ENCODE measurements at places on chromosomes 5 and 9.
A peak's percentile ranks its signal among the peaks of the same experiment; 100 is the strongest.

- no peak for DNase-seq
Observed at GRCh38 chr5:95219411-95219810, 65.5 kb downstream of the MCTP1 start.

DNA sequence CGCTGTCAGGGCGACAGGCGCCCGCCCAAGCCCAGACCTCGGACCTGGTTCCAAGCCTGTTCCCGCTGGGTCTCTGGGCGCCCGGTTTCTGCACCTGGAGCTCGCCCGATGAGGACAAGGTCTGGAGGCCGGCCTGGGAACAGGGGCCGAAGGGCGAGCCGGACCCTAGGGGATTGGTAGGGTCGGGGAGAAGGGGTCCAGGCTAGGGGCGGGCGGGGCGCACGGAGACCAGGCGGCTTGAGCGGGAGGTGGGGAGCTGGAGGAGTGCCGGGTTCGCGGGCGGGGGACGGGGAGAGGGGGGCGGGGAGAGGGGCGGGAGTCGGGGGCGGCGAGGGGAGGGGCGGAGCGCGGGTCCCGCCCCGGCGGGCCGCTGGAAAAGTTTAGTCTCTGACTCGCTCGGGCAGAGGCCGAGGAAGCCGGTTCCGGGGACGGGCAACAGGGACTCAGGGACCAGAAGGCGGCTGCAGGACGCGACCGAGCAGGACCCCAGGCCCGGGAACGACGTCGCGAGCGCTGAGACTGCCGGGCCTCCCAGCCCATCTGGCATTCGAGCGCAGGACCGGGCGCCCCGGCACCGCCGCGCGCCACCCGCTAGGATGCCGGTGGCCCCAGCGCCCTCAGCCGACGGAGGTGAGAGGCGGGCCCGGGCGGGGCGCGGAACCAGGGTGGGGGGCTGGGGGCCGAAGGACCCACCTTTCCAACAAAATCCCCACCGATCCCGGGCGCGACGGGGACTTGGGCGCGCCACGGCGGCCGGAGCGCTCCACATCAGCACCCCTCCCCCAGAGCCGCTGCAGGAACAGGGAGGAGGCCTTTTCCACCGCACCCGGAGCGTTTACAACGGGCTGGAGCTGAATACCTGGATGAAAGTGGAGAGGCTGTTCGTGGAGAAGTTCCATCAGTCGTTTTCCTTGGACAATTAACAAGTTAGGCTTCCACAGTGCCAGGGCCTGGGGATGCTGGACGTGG lies at the start of gene S1PR3:
Gene S1PR3, plus strand, starts transcription at position 403 of the 969 bp plus-strand sequence. CDS start 9,733 bp downstream, outside the sequence.
- no peak for DNase-seq

GRCh38 chr5:61055434-61056006 lies 106.7 kb downstream of the SMIM15 start:
- DNase-seq: no peak

DNA sequence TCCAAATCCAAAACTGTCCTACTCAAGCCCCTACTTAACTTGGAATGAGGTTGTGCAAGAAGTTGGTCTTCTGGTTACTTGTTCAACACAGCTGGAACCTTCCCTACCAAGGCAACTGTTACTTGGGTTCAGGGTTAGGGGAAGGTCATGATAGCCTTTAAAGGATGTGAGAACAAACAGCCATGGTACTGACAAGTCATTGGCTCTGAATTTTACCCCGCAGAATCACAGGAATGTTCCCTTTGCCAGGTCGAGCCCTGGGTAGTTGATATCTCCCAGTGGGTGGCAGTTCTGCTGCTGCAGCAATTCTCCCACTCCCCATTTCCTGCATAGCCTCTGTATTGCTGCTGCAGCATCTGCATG lies 396.1 kb upstream of the MPDZ start:
- no peak for DNase-seq

- no peak for DNase-seq
Observed at GRCh38 chr5:161975350-161975749, 92.2 kb upstream of the GABRG2 start.

GRCh38 chr9:94166976-94167346 lies 82.7 kb downstream of the PTPDC1 start:
- no peak for DNase-seq

DNA sequence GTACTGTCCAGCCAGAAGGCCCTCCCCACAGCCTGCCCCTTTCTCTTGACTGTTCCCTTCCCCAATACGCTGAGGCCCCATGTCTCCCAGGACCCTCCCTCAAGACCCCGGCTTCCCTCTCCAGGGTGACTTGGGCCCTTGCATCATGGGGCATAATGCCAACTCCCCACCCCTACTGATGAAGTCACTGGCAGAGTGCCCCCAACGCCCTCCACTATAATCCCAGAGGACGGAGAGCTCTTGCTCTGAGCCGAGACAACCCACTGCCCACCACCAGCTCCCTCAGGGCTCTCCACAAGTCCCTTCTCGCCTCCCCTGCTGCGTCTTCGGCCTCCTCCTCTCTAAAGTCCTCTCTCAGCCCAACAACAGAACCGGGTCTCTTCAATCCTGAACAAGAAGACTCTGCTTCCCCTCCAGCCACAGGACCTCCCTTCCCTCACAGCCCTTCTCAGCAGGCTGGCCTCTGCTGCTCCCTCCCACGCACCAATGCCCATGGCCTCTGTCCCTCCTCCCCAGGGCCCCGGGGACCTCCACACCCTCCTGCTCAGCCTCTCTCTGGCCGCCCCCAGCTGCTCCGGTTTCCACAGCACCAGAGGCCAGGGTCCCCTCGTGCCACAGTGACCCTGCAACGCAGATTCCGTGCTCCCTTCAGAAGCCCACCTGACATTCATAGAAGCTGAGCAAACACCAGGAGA lies 47.6 kb downstream of the ADAMTS2 start:
- DNase-seq: no peak

DNA sequence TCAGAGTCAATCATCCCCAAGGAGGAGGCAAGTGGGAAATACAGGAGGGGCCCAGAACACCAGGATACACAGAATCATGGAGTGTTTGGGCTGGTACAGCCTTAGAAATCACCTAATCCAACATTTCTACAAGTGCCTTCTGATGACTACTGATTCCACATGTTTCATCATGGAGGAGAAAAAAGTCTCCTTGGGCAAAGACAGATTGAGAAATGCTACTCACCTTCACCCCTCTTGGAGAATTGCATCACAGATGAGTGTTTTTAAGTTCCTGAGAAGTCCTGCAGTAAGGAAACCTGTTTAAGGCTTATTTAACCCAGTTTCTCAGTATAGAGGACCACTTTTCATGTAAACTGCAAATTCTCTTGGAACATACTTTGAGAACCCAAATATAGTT lies 2.2 kb upstream of the SLIT3 start:
- no peak for DNase-seq

- DNase-seq: no peak
Observed at GRCh38 chr5:78912085-78912771, 72.9 kb downstream of the ARSB start.

DNA sequence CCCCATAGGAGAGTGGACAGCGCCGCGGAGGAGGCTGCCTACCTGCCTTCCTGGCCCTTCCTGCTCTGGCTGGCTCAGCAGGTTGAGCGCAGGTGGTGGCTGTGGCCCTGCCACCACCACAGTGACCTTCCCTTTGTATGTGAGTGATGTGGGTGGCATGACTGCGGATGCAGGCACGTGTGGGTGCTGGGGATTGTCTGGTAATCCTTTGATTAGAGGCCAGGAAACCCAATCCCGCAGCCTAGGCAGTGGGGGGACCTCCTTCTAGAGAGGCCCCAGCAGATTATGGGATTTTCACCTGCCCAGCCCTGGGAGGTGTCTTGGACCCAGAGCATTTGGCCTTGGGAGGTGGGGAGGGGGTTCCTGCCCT lies 16.5 kb downstream of the RXRA start:
- no peak for DNase-seq

GRCh38 chr5:174397206-174397605 lies 327.2 kb upstream of the MSX2 start:
- no peak for DNase-seq

DNA sequence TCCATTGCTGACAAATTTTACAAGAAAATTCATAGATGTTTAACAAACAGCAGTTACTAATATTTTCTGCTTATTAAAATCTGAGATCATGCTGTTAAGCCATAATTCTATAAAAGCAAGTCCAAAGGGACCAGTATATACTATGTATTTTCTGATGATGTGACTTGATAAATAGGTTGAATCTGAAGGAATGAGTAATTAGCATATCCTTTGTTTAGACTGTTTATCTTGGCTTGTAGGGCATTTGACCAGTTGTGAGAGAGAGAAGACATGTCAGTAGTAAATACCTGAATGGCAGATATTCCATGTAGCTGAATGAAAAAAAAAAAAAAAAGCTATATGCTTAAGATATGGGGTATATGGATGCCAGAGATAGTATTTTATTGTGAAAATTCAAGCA lies 14.6 kb downstream of the CPEB4 start:
- DNase-seq: no peak

- no peak for DNase-seq
Observed at GRCh38 chr9:68721666-68722330, 16.8 kb downstream of the PIP5K1B start.

DNA sequence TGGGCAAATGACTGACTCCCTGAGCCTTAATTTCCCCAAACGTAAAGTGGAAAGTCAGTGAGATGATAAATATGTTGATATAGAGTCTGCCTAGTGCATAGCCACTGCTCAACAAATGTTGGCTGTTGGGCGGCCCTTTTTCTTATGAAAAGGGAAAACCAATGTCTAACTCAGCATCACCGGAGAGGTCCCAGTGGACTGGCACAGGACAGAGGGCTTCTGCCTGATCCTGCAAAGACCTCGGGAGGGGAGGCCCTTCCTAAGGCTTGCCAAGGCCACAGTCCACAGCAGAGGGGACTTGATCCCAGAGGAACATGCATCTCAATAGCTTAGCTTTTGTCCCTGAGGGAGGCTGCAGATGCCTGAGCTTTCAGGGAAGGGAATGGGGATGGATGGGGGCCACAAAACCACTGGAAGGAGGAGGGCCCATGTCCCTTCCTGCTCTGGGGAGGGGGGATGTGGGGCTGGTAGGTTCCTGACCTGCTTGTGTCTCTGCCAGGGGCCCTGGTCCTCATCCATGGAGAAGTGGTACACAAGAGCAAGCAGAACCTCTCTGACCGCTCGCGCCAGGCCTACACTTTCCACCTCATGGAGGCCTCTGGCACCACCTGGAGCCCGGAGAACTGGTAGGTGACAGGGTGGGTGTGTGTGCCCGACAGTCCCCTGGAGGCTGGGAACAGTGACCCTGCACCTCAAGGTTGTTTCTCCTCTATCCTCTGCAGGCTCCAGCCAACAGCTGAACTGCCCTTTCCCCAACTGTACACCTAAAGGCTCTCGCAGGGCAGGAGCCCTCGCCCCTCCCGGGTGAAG lies 6.3 kb downstream of the DOLK start:
- no peak for DNase-seq

- DNase-seq: no peak
Observed at GRCh38 chr5:53023969-53024368, 34.8 kb downstream of the ITGA2 start.

DNA sequence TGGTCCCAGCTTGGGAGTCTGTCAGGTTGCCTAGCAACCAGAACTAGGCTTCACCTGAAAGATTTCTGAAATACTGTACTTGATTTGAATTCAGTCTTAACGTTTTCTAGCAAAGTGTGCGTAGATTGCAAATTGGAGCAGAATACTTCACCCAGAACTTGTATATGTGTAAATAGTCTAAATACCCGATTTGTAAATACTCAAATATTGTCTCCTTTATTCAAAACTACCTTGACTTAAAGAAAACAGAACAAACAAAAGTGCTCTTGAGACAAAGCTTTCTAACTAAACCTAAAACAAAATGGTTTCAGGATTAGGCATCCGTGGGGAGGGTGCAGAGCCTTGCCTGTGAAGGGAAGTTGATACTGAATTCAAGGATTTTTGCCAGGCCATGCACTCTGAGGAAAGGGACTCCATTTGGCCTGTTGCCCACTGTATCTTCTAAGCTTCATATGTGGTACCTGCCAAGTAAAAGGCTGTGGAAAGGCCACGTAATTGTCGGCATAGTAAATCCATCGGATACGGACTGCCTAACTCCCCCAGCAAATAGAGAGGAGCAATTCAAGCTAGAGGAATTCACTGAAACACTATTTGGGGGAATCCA lies 744 bp upstream of the HMGCS1 start:
- no peak for DNase-seq

GRCh38 chr5:81429985-81430384 lies 36.1 kb upstream of the ACOT12 start:
- no peak for DNase-seq

GRCh38 chr5:76657091-76657490 lies 33.9 kb upstream of the F2RL2 start:
- no peak for DNase-seq

DNA sequence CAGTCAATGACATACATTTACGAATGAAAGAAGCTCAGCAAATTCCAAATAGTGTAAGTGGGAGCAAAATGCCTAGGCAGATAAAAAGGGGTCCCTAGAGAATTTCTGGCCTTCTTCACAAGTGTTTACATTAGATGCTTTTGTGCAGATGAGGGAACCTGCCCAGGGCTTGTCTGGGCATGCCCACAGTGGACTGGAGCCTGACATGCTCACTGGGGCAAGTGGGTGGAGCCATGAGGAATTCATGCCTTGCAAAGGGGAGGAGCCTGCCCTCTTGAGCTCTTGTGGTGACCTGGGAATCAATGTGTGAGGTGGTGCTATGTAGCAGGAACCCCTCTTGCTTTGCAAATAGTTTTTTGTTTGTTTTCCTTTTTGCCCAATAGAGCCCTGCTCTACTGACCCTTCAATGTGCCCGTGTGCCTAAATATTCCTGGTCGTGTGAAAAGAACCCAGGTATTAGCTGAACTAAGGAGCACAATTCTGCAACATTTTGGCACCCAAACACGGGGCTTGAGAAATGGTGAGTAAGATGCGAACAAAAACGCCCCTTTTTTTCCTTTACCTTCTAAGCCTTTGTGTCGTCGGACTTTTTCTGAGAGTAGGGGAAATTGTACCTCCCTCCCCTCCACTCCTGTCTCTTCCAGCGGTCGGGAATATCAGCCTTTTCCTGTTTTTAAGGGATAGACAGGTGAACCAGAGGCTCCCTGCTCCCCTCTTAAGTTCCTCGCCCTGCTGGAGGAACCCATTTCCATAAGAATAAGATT lies 433.8 kb upstream of the CDH9 start:
- DNase-seq: no peak

- no peak for DNase-seq
Observed at GRCh38 chr9:68821911-68822310, 116.9 kb downstream of the PIP5K1B start.

DNA sequence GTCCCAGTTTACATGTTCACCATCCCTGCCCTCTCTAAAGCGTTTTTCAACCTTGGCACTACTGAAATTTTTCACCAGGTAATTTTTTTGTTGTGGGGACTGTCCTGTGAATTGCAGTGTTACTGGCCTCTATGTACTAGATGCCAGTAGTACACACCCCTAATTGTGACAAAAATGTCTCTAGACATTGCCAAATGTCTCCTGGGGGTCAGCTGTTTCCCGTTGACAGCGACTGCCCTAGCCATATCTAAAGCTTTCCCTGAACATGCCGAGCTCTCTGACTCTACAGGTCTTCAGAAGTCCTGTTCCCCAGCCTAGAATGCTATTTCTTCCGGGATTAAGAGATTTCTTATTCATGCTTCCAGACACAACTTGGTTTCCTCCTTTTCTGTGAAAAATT lies 235.3 kb downstream of the ZSWIM6 start:
- DNase-seq: no peak

GRCh38 chr5:157917899-157918809 lies 59.2 kb upstream of the CLINT1 start:
- DNase-seq: peak; percentile 41

- DNase-seq: no peak
Observed at GRCh38 chr5:167412556-167412955, 878.9 kb upstream of the WWC1 start.

GRCh38 chr5:36876965-36877666 lies 547 bp downstream of the NIPBL start:
- DNase-seq: no peak

All from keratinocyte (primary cell).